IMR-90 (cell line): ENCODE measurements at places on chromosomes 3 and 15. TPM values are rescaled to one million over a fixed set of nuclear protein-coding genes. Genes with fewer than 3 reads are reported as not detected.

EOMES gene
- total RNA-seq: not detected in 2 replicates

RASGRF1 gene
- total RNA-seq: under 0.01 TPM in 2 replicates

ARHGAP31 gene
- total RNA-seq: 6.6 and 7.5 TPM in 2 replicates

RAB6B gene
- 0.18 and 0.28 TPM in 2 replicates for total RNA-seq

DPPA4 gene
- total RNA-seq: not detected in 2 replicates

GOLGA6L10 gene
- under 0.01 and 0.28 TPM in 2 replicates for total RNA-seq

OR4F6 gene
- total RNA-seq: not detected in 2 replicates

CATSPER2 gene
- 0.28 and 11.3 TPM in 2 replicates for total RNA-seq

ANKRD63 gene
- total RNA-seq: under 0.01 TPM in 1 of 2 replicates, not detected in the other

GRCh38 chr3:100927775-100928174 is 65.4 kb downstream of the ABI3BP start:
- H3K36me3 ChIP-seq: no peaks in the 10 kb centered on the region
- no peak overlapping the region for H3K27ac ChIP-seq
- H3K27me3 ChIP-seq: no peaks in the 10 kb centered on the region
- no peak overlapping the region for H3K4me3 ChIP-seq

DNA sequence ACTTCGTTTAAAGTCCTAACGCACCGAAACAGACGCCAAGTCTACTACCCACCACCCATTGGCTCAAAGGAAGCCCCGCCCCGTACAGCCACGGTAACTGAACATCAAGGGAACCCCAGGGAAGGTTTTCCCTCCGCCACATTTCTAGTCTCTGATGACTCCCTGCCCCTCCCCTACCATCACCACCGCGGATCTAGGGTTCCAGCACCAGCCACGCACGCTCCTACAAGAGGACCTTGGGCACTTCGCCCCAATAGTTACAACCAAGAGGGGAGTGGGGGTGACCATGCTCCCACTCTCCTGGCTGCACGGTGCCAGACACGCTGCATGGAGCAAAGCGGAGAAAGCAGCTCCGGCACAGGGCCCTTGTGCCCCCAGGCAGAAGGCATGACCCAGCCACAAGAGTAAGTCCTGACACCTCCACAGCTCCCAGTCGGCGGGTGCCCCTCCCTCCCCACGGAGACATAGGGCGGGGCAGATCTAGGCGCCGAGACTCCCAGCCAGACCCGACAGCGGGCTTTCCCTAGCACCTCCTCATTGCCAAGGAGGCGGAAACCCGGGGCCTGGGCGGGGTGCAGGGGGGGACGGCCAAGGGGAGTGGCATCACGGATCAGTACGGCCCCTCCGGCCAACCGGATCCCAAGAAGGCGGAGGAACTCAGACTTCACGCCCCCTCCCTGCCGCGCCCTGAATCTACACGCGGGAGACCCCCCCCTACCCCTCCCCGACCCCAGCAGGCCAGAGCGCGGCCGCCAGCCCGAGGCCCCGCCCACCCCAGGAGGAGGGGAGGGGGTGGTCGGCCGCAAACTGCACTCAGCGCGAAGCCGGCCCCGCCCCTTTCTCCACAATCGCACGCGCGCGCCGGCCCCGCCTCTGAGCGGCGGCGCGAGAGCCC is 936 bp downstream of the SIN3A start:
- no peaks in the 10 kb centered on the region for H3K27me3 ChIP-seq
- H3K27ac ChIP-seq: peak overlapping the region; percentile 34
- peak overlapping the region; percentile 84 for H3K4me3 ChIP-seq

DNA sequence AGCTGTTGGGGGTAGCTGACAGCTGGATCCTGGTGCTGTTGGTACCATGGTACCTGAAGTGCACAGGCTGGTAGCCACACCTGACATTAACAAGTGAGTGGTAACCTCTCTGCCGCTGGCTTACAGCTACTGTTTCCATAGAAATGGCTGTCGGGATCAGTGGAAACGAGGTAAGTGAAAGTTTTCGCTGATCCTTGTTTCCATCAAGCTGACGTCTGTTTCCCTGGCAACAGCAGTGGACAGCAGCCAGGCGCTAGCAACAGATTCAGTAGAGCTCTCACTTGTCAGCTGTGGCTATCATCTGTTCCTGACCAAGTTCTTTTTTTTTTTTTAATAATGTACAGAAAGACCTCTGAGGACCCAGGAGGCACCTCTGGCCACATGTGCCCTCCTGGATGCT is 166.2 kb downstream of the CHDH start:
- peaks cover 5% of the 10 kb centered on the region; the same call in 1 of the 2 replicates for H3K27me3 ChIP-seq
- no peaks in the 10 kb centered on the region for H3K4me1 ChIP-seq
- H3K4me3 ChIP-seq: no peak overlapping the region
- peak; percentile 2 for DNase-seq
- no peak overlapping the region for H3K27ac ChIP-seq
- H3K36me3 ChIP-seq: no peaks in the 10 kb centered on the region

GRCh38 chr3:172213200-172213599 is 173.8 kb downstream of the FNDC3B start:
- peaks cover 9% of the 10 kb centered on the region for H3K36me3 ChIP-seq
- peak; percentile 81 for DNase-seq
- no peaks in the 10 kb centered on the region for H3K27me3 ChIP-seq
- H3K4me1 ChIP-seq: peaks cover 19% of the 10 kb centered on the region
- H3K27ac ChIP-seq: no peak overlapping the region

GRCh38 chr3:57637391-57637790 is 40.2 kb upstream of the ARF4 start:
- peaks cover 10% of the 10 kb centered on the region for H3K36me3 ChIP-seq
- no peaks in the 10 kb centered on the region for H3K27me3 ChIP-seq
- peak; percentile 41 for DNase-seq
- no peaks in the 10 kb centered on the region for H3K4me1 ChIP-seq

GRCh38 chr15:67836955-67837354 is 2.9 kb downstream of the RNU6-1 start:
- H3K4me1 ChIP-seq: peaks cover 4% of the 10 kb centered on the region; the same call in 1 of the 2 replicates
- no peak for DNase-seq

DNA sequence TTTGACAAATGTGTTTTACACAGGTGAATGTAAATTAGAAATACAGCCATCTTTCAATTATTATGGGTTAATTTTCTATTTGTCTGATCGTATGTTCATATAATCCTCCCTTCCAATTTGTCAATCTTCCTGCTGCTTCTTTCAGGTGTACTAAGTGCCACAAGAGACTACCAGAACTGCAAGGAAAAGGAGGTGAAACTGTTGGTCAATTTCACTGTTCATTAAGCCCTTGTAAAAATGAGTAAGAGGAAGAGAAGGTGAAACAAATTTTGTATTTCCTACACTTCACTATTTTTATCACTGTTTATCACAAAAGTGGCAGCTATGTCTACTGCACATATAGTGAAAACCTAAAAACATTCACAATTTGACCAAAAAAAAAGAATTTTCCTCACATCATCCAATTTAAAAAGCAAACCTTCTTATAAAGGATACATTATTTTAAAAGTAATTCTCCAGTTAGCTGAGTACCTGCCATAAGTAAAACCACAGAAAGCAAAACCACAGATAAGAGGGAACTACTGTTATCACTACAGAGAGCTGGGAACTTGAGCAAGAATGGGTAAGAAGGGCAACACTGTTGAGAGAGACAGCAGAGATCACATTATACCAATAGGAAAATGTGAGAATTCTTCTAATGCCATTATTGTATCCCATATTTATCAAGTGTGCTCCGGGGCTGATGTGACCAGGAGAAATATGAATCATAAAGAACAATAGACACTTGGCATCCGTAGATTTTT is 163.0 kb downstream of the TBC1D5 start:
- peak; percentile 10 for DNase-seq
- H3K27ac ChIP-seq: no peak overlapping the region
- no peaks in the 10 kb centered on the region for H3K36me3 ChIP-seq
- H3K4me1 ChIP-seq: no peaks in the 10 kb centered on the region; the same call in 1 of the 2 replicates

DNA sequence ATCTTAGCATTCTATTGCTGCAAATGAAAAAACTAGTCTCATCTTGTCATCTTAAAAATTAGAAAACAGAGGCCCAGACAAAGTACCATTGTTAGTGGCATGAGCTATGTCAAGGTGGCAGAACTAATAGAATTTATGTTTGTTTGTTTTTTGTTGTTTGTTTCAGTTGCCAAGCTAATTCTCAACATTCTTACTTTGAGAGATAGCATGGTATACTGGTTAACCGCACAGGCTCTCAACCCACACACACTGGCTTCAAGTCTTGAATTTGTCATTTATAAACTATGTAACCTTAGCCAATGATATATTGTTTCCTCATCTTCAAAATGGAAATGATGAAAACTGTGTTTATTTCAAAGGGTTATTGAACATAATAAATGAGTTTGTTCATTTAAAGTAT is 367.6 kb upstream of the PLSCR5 start:
- DNase-seq: peak; percentile 8
- no peaks in the 10 kb centered on the region for H3K27me3 ChIP-seq
- H3K4me3 ChIP-seq: no peak overlapping the region
- no peak overlapping the region for H3K27ac ChIP-seq

DNA sequence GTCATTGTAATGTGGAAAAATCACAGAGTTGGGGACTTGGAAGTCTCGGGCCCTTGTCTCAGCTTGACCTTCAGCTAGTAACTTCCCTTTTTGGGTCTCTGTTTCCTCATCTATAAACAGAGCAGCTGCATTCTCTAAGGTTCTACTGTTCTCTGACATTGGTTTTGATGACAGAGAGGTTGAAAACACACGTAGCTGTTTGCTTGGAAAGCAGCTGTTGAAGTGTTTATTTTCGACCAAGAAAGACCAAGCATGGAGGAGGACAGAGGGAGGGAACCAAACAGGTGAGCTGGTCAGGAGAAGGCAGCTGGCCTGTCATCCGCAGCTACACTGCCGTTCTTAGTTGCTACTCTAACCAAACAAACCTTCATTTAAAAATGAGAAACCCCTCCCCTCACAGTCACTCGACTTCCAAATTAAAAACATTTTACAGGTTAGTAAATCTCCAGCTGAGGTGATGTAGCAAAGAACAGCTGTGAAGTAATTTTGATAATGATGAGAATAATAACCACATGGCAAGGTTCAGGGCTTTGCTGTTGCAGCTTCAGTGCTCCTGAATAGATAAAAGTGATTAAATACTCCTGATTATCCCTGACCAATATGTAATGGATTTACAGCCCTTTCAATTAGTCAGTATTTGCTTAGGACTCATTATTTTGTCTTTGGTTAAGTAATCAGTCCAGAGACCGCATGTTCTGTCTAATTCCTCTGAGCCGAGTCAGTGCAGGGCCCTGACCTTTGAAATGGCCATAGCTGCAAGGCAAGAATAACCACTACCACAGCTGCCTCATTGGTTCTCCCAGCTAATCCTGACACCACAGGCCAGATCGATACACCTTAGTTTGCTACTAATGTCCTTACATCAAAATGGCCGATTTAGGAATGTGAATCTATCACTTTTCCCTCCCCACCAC is 65.3 kb downstream of the MEIS2 start:
- H3K4me1 ChIP-seq: peaks cover 17% of the 10 kb centered on the region
- H3K27ac ChIP-seq: no peak overlapping the region
- H3K27me3 ChIP-seq: no peaks in the 10 kb centered on the region
- peak; percentile 66 for DNase-seq
- no peak overlapping the region for H3K4me3 ChIP-seq

GRCh38 chr3:197957790-197958133 is 2.3 kb upstream of the LMLN start:
- no peaks in the 10 kb centered on the region for H3K27me3 ChIP-seq
- H3K36me3 ChIP-seq: peaks cover 23% of the 10 kb centered on the region
- DNase-seq: no peak
- H3K4me3 ChIP-seq: no peak overlapping the region

GRCh38 chr3:71317749-71318457 is 265.6 kb downstream of the FOXP1 start:
- no peaks in the 10 kb centered on the region for H3K36me3 ChIP-seq
- DNase-seq: peak; percentile 77
- H3K4me3 ChIP-seq: no peak overlapping the region
- peaks cover 9% of the 10 kb centered on the region for H3K4me1 ChIP-seq
- no peaks in the 10 kb centered on the region for H3K27me3 ChIP-seq
- no peak overlapping the region for H3K27ac ChIP-seq

GRCh38 chr15:48006031-48006511 is 114.7 kb upstream of the SLC24A5 start:
- H3K36me3 ChIP-seq: no peaks in the 10 kb centered on the region
- no peaks in the 10 kb centered on the region for H3K4me1 ChIP-seq
- DNase-seq: no peak
- H3K27me3 ChIP-seq: peaks cover 2% of the 10 kb centered on the region; the same call in 1 of the 2 replicates
- no peak overlapping the region for H3K4me3 ChIP-seq
- H3K27ac ChIP-seq: no peak overlapping the region

DNA sequence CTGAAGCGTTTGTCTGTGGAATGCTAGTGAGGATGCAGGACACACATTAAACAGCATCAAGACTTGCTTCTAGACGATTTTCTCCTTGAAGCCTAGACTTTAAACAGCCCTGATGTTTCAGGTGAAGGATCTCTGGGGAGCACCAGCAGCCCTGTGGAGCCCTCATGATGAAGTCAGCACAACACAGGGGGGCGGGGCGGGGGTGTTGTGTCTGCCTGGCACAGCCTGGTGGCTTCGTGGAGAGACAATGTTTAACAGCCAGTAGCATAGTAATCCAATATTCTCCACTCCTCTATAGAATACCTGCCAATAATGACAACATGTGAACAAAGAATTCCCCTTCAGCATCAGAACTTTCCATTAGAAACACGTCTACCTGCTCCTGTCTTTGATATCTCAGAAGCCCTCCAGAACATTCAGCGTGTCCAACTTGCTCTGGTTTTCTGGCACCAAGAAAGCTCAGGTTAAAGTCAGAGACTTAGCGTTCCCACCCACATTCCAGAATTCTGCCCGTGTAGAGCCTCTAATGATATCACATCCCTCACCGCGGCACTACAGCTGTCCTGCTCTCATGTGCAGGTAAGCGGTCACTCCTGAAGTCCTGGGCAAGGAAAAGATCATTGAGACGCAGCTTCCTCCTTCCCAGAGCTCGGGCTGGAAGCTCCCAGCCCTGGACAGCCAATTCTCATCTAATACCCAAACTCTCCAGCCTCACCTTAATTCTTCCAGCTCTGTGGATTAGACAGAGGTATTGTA is 98.0 kb downstream of the ATP10A start:
- H3K27ac ChIP-seq: no peak overlapping the region
- 0 out of 2 replicates have a peak, but pooled peaks cover 2% of the 10 kb centered on the region for H3K4me1 ChIP-seq
- H3K4me3 ChIP-seq: no peak overlapping the region
- DNase-seq: no peak
- H3K36me3 ChIP-seq: no peaks in the 10 kb centered on the region
- H3K27me3 ChIP-seq: no peaks in the 10 kb centered on the region

- peaks cover 3% of the 10 kb centered on the region; the same call in 1 of the 2 replicates for H3K4me1 ChIP-seq
- H3K27me3 ChIP-seq: no peaks in the 10 kb centered on the region
- no peak overlapping the region for H3K27ac ChIP-seq
- H3K4me3 ChIP-seq: peak overlapping the region; percentile 52; the same call in 1 of the 2 replicates
These were observed 44.0 kb downstream of the CCDC54 start for GRCh38 chr3:107421170-107421792.

GRCh38 chr3:81554388-81554787 is 207.1 kb downstream of the GBE1 start:
- H3K27me3 ChIP-seq: no peaks in the 10 kb centered on the region
- peaks cover 2% of the 10 kb centered on the region; the same call in 1 of the 2 replicates for H3K4me1 ChIP-seq
- peak; percentile 82 for DNase-seq
- H3K27ac ChIP-seq: no peak overlapping the region
- no peak overlapping the region for H3K4me3 ChIP-seq
- H3K36me3 ChIP-seq: no peaks in the 10 kb centered on the region

DNA sequence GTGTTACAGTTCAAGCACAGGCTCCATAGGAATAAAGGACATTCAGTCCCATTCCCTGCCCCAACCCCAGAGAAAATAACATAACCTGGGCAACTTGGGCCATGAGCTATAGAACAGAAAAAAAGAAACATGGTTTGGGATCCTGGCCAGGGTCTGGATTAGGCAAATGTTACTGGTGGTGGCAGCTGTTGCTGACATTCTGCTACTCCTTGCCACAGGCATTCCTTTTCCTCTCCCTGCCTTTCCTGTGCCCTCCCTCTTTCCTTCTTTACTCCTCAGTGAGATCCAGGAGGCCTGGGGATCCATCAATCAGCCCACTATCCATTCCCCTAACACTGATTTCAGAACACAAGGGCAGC is 129.1 kb downstream of the NTRK3 start:
- no peaks in the 10 kb centered on the region for H3K36me3 ChIP-seq
- no peak overlapping the region for H3K4me3 ChIP-seq
- H3K4me1 ChIP-seq: no peaks in the 10 kb centered on the region
- no peaks in the 10 kb centered on the region for H3K27me3 ChIP-seq
